CD4-positive, alpha-beta T cell (primary cell): ENCODE measurements at places on chromosomes 5 and 9. TPM values are rescaled to one million over a fixed set of nuclear protein-coding genes. Genes with fewer than 3 reads are reported as not detected.

DNA sequence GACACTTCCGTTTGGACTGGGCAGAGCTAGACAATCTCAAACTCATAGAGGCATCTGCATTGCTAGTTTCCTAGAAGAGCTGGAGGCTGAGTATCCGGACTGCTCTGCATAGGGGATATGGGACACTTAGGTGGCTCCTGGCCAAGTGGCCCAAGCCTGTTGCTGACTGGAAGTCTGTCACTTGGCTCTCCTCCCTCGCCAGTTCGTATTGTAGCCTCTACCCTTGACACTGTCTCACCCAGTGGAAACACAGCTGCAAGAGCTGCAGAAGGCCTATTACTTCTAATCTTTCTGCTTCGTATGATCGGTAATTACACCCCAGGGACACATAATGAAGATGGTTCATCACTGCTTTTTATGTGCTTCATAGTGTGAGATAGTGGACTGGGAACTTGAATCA lies 34.7 kb downstream of the ITGA1 start:
- DNase-seq, result no peak

DNA sequence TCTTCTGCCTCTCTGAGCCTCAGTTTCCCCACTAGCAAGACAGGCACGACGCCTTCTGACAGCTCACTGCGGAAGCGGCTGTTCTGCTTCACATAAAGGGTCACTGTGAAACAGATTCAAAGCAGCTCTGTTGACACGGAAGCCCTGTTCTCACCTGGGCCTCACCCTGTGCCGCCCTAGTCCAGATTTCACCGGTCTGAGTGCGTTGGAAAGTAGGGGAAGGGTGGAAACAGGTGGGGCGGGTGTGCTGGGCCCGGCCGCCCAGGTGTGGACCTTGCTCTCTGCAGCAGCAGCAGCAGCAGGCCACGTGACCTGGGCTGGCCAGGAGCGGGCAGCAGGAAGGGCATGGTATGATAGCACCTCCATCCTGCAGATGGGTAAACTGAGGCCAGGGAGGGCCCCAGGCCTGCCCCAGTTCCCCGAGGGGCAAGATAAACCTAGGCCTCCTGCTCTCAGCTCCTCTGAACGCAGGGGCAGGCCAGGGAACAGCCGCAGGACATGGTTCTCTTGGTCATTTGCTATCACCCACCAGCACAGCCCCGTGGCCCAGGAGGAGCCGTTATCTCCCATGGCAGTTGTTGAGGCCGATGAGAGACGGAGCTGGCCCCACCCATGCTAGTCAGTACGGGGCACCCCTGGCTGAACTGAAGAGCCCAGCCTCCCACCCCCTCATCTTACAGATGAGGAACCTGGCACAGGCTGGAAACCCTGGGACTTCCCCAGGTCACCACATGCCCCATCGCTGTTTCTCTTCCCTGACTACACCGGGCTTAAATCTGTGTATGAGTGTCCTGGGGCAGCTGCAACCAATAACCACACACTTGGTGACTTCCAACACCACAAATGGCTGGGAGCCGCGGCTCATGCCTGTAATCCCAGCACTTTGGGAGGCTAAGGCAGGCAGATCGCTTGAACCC lies 12.1 kb downstream of the PTGES2 start:
- no peak for DNase-seq

GRCh38 chr5:139588962-139589361 lies 27.8 kb downstream of the UBE2D2 start:
- no peak for DNase-seq

DNA sequence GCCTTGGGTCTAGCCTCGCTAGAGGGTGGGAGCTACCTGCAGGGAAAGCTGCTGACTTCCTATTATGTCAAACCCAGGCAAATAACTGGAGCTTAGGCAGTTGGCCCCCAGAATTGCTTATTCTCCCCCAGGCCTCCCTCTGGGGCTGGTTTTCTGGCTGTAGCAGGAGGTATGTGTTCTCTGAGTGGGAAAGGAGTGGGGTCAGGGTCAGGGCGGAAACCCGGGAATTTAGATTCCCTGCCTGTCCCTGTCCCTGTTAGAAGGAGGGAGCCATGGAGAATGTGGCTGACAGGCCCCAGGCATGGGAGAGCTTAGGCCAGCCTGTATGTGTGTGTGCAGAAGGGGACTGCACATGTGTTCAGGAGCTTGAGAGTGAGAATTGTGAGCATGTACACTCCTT lies 13.6 kb upstream of the CXXC5 start:
- no peak for DNase-seq

- DNase-seq, result no peak
Observed at GRCh38 chr5:66426259-66427138, 169.7 kb upstream of the MAST4 start.

- no peak for DNase-seq
Observed at GRCh38 chr9:128556926-128557634, 4.7 kb downstream of the SPTAN1 start.

DNA sequence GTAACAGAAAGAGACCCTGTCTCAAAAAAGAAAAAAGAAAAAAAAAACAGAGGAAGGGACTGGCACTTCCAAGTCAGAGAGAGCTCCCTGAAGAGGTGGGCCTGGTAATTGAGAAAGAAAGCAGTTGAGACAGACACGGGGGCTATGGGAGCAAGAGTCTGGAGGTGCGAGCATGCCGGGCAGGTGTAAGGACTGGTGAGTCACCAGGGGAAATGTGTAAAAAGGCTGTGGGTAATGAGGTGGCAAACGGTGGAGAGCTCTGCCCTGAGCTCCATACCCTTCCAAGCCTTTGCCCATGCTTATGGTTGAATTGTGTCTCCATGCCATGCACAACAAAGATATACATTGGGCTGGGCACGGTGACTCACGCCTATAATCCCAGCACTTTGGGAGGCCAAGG lies 18.0 kb upstream of the JADE2 start:
- DNase-seq, result no peak

Gene ZNF483
- total RNA-seq, result 28.5 TPM

DNA sequence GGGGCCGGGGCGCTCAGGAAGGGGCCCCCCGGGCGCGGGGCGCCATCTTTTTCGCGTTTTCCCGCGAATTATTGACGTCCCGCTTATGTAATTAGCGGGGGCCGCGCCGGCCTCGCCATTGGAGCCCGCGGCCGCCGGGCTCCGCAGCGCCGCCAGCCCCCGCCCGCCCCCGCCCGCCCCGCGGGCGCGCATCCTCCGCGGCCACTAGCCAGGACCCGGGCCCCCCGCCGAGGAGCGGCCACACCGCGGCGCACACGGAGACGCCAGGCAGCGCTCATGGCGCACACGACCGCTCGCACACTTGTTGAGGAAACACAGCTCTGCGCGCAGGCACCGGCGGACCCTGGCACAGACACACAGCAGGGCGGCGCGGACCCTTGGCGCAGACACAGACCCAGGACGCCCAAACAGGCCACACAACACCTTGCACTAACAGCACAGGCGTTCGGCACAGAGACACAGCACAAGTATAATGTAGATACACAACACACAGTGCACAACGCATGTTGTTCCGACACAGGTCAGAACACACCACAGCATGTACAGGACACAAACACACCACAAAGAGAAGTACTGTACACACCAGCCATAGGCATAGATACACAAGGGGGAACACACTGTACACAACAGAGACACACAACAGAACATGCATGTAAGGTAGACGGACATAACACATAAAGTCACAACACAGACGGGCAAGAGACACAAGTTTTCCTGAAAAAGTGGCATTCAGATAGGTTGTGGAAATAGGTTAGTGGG lies 467 bp upstream of the PHF19 start:
- peak; percentile 58 for DNase-seq

Gene C5orf34
- total RNA-seq, result 0.88 TPM

Gene N4BP3
- 3.8 TPM for total RNA-seq

- no peak for DNase-seq
Observed at GRCh38 chr9:98175028-98175569, 17.3 kb downstream of the CORO2A start.
